Brain pericyte (primary cell): ENCODE measurements at places on chromosomes 7 and 10.

DNA sequence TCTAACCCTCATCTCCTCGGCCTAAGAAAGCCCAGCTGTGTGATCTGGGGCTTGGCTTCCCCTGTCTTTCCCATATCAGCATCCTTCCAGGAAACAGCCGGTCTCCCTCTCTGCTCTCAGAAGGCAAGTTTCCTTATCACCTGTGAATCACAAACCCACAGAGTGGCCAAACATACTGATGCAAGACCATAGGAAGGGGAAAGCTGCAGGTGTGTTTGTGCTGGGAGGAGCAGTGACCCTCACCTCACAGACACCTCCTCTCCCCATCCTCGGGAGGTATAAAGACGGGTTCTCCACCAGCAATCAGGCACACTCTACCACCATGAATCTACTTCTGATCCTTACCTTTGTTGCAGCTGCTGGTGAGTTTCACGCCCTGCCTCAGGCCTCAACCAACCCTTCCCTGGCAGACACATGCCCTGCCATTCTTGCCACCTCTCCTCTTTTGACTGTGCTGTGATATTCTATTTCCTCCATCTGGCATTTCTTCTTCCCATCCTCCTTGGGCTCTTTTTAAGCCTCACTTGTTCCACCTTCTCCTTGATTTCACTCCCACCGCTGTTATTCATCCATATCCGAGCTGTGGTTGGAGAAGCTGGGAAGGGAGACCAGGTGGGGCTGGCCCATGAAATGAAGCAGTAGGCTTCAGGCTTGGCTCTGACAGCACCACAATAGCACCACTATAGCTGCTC, at the start of gene PRSS2:
TSS of gene PRSS2 (plus strand) at position 310 of the 692 bp plus-strand sequence. CDS start at position 323, 13 bp downstream.
- DNase-seq: no peak

GRCh38 chr7:131608116-131608500, 51.7 kb upstream of the PODXL start:
- DNase-seq: no peak

GRCh38 chr10:108574233-108574632, 1349.1 kb downstream of the XPNPEP1 start:
- DNase-seq: no peak

DNA sequence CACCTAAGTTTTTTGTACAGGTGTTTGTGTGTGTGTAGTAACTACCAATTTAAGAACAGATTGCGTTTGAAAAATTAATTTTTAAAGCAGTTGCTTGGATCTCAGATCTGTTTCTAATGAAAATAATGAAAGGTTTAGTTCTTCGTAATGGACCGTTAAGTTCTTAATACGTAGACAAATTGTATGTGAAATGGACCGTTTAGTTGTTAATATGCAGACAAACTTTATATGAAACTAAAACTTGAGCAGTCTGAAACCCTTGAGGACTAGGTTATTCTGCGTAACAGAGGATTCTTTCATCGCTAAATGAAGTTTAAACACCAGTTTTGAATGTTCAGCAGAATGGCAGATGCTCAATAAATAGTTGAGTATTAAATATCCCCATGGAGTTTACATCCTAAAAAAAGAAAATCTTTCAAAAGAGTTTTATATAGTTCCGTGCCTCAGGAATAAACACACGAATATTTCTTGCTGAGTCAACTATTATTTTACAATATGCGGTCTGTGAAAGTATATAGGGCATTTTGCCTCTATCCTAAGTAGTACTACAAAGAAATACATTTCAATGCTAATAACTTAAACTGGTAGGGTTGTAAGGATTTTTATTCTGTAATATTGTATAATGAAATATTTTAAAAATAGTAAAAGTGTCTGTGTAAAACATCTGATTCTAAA, 1.2 kb downstream of the DBF4 start:
- no peak for DNase-seq

- DNase-seq: no peak
Observed at GRCh38 chr10:106508950-106509349, 655.6 kb downstream of the SORCS1 start.

GRCh38 chr7:47407821-47408674, 173.9 kb downstream of the TNS3 start:
- no peak for DNase-seq

DNA sequence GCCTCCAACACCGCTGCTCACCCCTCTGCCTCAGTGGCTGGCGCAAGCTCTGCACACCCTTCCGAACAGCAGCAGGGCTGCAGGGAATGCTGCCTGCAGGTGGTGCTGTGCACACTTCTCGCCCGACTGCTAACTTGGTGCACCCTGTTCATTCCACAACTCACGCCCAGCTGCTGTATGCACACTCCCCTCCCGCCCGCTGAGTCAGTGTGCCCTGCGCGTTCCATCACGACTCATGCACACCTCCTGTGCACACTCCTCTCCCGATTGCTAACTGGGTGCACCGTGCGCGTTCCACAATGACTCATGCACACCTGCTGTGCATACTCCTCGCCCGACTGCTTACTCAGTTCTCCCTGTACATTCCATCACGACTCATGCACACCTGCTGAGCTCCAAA, 21.5 kb downstream of the ADARB2 start:
- DNase-seq: no peak

- no peak for DNase-seq
Observed at GRCh38 chr7:45075871-45076796, 12.6 kb downstream of the NACAD start.

GRCh38 chr10:30943451-30943850, 88.2 kb downstream of the ZNF438 start:
- no peak for DNase-seq

- DNase-seq: no peak
Observed at GRCh38 chr10:133608855-133609254, 17.7 kb downstream of the FRG2B start.

DNA sequence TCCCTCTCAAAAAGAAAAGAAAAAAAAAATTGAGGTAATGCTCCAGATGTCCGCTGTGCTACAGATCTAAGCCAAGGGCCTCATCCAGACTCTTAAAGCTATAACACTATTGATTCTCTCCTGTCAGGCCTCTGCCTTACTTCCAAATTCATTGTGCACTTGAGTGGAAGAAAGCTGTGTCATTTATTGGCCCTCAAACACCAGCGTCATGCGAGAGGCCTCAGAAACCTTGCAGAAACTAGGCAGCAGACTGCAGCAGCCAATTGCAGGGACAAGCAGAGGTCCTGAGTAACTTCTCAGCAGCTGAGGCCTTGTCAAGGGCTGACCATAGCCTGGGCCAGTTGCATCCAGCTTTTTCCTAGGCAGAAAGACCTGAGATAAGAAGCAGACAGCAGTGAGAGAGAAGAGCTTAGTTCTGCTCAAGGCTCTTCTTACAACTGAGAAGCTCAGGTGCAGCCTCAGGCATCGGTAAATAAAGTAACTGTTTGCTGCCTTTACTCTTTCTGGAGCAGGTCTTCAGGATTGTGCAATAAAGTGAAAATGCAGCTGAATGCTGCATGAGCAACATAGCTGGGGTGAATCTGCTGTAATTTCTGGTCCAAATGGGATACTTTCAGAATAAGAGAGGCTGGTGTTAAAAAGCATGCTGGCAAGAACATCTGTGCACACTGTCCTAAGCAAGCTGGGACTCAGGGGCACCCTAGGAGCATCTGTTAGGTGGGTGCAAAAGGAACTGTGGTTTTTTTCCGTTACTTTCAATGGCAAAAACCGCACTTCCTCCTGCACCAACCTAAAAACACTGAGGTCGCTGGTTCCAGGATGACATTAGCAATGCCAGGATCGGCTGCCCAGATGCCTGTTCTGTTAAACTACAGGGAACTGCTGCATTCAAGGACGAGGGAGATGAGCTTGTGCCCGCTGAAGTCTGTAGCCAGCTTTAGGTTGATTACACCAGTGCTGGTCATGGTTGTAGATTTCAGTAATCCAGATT, 181.8 kb upstream of the PFKP start:
- no peak for DNase-seq

DNA sequence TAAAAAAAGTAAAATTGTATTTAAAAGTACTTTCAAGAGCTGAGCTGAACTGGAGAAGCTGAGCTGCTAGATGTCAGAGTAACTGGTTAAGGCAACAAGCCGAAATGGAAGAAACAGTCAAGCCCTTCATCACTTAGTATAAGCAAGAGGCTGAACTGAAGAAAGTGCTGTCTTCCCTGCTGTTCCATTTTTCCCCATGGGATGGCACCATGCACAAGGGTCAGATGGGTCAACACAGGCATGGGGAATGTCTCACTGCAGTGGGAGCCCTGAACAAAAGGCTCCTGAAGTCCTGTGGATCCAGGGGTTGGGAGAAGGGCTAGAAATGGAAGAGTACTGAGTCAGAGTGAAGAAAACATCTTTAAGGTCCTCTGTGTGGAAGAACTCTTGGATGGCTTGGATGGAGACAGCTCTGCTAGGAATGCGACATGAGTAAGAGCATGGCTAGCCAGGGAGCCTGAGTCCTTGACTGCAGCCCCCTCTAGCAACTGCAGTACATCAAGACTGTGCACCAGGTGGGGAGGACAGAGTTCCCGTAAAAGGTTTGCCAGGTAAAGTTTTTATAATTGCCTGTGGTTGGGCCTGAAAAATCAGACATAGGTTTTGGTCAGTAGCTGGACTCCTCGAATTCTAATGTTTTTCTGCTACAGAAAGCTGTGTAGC, 348.3 kb downstream of the GPR158 start:
- DNase-seq: no peak

DNA sequence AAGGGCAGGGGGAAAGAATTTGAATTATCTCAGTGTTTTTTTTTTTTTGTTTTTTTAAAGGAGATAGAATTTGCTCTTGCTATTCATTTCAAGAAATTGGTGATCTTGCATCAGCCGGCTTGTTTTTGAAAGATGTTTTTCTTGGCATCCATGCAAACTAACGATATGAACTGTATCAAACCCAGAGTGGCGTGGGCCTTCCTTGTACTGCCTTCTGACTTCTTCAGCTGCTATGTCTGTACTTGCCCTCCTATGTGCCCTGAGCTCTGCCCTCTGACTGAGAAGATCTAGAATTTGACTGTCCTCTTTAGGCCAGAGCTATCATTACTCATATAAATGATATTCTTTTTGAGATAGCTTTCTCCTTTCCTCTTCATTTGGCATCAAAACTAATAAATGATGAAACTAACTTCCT, 183.1 kb downstream of the EXOC4 start:
- DNase-seq: peak; percentile 70

DNA sequence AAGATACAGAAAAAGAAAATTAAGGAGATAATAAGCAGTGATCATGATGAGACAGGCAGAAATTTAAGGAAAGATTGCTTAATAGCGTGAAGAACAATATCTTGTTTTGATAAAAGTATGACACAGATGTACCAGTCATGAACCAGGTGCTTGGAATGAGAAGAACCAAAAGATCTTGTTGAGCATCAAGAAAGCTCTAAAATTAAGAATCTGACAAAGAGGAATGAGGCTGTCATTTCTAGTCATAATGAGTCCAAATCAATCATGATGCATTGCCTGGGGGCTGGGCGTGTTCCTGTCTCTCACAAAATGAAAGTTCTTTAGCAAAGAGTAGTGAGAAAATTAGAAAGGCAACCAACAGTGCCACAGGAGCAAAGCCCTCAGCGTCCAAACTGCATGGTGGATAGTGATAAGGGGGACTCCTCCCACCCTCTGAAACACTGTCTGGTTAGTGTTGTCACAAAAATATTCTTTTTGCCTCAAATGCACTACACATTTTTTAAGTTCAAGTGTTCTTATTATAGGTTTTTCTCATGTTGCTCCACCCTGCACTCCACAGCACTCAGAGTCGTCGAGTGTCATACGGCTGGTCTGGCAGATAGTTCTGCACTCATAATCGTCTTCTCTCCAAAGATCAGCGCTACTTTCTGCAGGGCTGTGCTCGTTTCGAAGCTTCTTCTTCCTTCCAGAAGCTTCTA, 439.6 kb downstream of the TNS3 start:
- DNase-seq: no peak

DNA sequence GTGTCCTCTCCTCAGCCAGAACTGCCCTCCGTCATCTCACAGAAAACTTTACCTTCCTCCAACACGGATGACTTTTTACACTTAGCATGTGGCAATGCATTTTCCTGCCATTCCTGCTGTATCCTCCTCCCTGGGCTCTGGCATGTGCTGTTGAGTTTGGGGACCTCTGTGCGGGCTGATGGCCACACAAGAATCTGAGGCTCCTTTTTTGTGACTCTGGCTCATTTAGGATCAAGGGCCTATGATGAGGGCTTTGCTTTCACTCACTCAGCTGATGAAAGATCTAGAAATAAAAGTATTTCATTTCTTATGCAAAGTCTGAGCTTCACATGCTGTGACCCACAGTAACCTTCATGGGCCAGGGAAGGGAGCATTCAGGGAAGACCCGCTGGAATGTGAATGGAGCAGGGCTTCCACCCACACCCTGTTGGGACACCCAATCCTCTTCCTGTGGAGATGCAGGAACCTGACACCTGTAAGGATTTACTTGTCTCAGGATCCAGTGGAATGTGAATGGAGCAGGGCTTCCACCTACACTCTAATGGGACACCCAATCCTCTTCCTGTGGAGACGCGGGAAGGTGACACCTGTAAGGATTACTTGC, 500.3 kb upstream of the MKI67 start:
- no peak for DNase-seq
